ENCODE measurements at places on chromosomes 2 and 18. TPM values are rescaled to one million over a fixed set of nuclear protein-coding genes. Genes with fewer than 3 reads are reported as not detected.

- no peak overlapping the region for H3K4me3 ChIP-seq
- peak overlapping the region; percentile 55 for H3K27ac ChIP-seq
- H3K27me3 ChIP-seq: no peaks in the 10 kb centered on the region
- H3K4me1 ChIP-seq: no peaks in the 10 kb centered on the region
These were observed 36.4 kb upstream of the ZCCHC2 start for GRCh38 chr18:62486290-62486964.

- H3K27ac ChIP-seq: peak overlapping the region; percentile 19
- H3K36me3 ChIP-seq: no peaks in the 10 kb centered on the region
- no peak overlapping the region for H3K4me3 ChIP-seq
- H3K4me1 ChIP-seq: peaks cover 10% of the 10 kb centered on the region
- peak; percentile 54 for DNase-seq
These were observed 27.5 kb downstream of the RAMP1 start for GRCh38 chr2:237886685-237887481.

- no peak for DNase-seq
- no peaks in the 10 kb centered on the region for H3K36me3 ChIP-seq
- no peaks in the 10 kb centered on the region for H3K4me1 ChIP-seq
These were observed 12.1 kb downstream of the PTMA start for GRCh38 chr2:231720292-231720986.

GRCh38 chr2:161141033-161141432 lies 19.2 kb upstream of the TANK start:
- peaks cover 6% of the 10 kb centered on the region for H3K4me1 ChIP-seq
- H3K27me3 ChIP-seq: no peaks in the 10 kb centered on the region
- H3K27ac ChIP-seq: no peak overlapping the region
- no peak for DNase-seq

FBXO41 gene
- polyA plus RNA-seq: 1.2 TPM
